Motor neuron (in vitro differentiated cells): ENCODE measurements at places on chromosomes 5 and 9. TPM values are rescaled to one million over a fixed set of nuclear protein-coding genes. Genes with fewer than 3 reads are reported as not detected.

Gene PCDH12
- 1.2 TPM in 2 replicates for total RNA-seq

DNA sequence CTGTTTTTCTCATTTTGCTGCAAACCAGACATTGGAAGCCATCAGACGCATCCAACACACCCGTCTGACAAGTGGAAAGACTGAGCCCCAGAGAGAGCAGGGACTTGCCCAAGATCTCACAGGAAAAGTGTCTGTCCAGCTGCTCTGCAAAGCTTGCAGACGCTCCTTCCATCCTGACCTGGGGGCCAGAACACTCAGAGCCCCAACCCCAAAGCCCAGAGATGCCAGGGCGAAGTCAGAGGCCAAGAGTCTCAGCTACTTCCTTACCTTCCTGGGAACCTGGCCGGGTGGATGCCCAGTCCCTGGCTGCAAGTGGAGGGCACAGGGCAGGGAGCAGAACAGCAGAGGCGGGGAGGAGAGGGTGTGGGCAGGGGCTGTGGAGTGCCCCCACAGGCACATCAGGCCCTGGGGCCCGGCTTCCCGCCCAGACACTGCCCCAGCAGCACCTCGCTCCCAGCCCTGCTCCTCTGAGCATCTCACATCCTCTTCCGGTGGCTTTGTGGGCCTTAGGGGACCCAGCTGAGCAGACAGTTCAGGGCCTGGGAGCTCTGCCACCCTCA is 9.7 kb upstream of the RALGDS start:
- no peak for ATAC-seq

Gene FRMPD1
- total RNA-seq, result 0.09 and 0.16 TPM in 2 replicates

DNA sequence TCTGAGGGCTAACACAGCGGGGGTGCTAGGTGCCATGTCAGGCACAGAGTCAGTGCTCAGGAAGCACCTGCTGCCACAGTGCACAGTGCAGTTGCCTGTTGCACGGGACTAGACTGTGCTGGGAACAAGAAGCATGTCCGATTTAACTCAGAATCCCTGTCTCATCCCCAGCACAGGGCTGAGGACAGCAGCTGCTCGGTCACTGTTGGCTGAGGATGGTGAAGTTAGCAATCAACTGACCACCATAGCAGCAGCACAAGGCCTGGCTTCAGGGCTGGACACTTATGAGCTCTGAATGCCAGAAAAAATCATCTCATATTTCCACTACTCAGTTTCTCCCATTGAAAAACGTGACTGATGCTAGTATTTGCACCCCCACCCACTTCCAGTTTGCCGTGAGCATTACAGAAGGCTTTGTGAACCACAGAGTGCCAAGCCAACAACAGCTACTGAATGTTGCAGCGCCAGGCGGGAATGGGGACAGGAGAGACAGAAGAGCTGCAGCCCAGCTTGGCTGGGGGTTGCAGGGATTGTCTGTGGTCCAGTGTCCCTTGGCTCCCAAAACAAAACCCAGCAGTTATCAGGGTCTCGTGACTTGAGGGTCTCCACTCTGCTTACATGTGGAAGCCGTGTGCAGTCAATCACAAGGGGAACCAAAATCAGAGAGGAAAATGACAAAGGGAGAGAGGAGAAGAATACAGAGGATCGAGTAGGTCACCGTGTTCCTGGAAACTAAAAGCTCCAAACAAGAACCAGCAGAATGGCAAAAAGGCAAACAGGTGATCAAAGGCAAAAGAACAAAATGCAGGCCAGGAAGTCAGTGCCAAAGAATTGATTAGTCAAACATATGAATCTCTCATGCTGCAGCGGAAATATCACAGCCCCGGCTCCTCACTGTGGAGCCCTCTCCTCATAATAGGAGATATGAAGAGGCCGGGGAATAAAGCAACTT is 155.6 kb downstream of the CRB2 start:
- no peak for ATAC-seq

DNA sequence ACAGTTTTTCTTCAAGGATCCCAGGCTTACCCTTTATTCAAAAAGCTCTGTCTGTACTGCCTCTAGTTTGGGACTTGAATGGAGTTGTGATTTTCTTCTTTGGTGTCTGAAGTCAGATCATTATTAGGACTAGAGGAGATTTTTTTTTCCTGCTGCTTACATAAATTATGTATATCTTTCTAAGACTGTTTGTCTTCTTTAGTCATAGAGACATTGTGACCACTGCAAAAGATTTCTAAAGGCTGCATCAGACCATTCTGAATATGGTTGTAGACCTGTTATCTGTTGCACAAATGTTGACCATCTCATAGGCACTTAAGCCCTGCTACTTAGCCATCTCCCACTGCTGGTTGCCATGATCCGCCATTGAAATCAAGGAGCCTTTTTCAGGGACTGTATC is 238.5 kb upstream of the SMARCA2 start:
- ATAC-seq, result no peak

DNA sequence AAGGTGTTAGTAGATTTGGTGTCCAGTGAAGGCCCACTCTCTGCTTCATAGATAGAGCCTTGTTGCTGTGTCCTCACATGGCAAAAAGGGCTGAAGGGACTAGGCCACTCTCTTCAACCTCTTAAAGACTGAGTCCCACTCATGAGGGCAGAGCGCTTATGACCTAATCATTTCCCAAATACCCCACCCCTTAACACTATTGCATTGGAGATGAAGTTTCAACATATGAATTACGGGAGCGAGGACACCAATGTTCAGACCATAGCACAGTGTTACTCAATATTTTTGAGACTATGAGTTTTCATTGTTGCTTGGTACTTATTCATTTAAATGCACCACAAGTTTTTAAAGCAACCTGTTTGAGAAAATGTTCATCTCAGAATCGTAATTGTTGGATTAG is 8.8 kb upstream of the OTULINL start:
- ATAC-seq, result no peak

- no peak for ATAC-seq
Observed at GRCh38 chr9:103617046-103617445, 477.1 kb upstream of the SMC2 start.

GRCh38 chr5:163473635-163474243 is 13.3 kb downstream of the HMMR start:
- ATAC-seq, result peak; percentile 61

DNA sequence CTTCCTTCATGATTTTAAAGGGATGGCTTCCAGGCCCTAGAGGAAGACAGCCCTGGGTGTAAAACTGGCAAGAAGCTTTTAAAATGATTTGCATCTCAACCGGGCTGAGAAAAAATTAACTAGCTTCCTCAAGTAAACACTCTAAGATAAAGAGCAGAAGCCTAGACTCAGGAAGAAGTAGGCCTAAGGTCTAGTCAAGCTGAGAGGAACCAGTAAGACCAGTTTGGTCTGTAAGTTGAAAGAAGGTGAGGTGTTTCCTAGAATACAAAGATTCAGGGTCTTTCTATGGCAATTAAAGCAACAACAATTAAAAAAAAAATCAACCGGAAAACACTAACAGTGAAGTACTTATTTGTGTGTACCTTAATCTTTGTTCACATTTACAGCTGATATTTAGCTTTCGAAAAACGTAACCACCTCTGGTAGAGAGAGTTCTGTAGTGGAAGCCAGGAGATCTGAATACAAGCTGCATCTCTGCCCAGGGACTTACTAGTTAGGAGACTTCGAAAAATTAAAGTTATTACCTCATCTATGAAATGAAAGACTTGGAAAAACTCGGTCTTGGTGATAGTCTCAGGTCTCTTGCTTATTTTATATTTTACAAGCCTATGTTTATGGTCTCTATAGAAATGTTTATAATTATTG is 75.7 kb downstream of the TUSC1 start:
- ATAC-seq, result no peak

Gene C9orf152
- total RNA-seq, result 0.66 TPM in 1 of 2 replicates, not detected in the other

- peak; percentile 76 for ATAC-seq
Observed at GRCh38 chr9:132141344-132141947, 20.4 kb upstream of the NTNG2 start.

GRCh38 chr5:169195601-169196000 is 105.3 kb downstream of the SLIT3 start:
- ATAC-seq, result no peak

Gene ERMP1
- 5.4 and 6.2 TPM in 2 replicates for total RNA-seq

DNA sequence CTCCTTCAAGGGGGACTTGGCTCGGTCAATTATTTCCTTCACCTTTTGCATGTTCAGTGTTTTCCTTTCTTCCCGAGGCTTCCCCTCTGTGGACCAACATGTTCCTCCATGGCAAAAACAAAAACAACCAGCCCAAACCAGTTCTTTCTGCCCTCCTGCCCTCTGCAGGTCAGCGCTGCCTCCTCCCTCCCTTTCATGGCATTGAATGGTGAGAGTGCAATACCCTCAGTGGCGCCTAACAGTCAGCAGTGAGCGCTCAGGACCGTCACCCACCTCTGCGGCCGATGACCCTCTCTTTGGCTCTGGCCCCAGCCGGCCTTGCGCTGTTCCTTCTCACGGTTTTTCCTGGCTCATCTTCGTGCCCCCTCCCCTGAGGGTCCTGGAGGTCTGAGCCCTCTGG is 34.4 kb upstream of the GNE start:
- ATAC-seq, result no peak

DNA sequence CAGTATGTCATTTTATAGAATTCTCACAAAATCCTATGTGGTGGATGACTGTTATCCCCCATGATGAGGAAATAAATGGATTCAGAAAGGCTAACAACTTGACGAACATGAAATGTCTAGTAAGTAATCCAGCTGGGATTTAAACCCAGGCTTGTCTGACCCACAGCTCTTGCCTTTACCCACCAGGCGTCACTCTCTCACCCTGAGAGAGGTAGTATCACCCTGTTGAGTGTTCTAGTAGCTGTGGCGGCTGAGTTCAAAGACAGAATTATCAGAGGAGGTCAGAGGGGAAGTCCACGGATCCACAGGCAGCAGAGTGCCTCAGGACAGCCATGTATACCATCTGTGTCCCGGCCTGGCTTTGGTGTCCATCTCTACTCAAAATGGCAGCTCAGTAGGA is 113.8 kb downstream of the ZNF462 start:
- ATAC-seq, result no peak

DNA sequence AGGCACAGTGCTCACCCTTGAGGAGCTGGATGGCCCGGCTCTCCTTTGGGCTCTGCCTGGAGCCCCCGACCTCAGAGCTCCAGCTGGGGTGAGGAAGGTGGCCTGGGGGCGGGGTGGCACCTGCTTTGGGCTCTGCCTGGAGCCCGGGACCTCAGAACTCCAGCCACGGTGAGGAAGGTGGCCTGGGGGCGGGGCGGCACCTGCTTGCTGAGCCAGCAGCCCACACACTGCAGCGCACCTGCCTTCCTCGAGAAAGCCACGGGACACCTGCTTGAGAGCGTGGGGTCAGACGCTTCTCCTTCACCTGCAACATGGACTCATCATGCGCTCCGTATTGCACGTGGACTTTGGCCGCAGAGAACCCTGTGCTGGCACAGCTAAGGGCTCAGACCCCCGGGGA is 51.8 kb downstream of the IRX2 start:
- no peak for ATAC-seq

DNA sequence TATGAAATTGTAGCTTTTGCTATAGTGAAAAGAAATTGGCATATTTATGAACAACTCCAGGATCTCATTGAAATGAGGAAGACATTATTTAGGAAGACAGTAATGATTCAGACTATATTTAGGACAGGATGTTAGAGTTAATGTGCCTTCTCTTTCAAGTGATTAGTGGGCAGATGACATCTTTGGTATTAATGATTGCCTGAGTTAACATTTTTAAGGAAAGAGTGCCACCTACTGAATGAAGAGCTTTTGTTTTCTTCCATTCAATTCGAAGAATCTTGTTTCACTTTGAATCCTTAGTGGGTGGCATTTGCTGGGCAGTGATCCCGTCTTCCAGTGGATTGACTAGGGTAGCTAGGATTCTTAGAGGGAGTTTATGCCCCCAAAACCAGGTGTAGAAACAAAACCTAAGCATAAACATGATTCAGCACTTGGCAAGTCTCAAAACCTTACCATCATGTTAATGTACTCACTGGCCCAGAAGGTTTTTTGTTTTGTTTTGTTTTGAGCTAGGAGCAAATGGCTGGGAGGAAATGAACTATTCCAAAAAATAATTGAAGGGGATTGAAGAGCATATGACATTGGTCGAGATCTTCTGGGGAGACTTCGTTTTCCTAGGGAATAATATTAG is 23.2 kb downstream of the MAP3K1 start:
- peak; percentile 51 for ATAC-seq

Gene RAD1
- total RNA-seq, result 28.0 and 30.7 TPM in 2 replicates

- peak; percentile 5 for ATAC-seq
Observed at GRCh38 chr9:98117984-98118639, 910 bp downstream of the TRIM14 start.
